ENCODE measurements at places on chromosomes 2 and 18.

DNA sequence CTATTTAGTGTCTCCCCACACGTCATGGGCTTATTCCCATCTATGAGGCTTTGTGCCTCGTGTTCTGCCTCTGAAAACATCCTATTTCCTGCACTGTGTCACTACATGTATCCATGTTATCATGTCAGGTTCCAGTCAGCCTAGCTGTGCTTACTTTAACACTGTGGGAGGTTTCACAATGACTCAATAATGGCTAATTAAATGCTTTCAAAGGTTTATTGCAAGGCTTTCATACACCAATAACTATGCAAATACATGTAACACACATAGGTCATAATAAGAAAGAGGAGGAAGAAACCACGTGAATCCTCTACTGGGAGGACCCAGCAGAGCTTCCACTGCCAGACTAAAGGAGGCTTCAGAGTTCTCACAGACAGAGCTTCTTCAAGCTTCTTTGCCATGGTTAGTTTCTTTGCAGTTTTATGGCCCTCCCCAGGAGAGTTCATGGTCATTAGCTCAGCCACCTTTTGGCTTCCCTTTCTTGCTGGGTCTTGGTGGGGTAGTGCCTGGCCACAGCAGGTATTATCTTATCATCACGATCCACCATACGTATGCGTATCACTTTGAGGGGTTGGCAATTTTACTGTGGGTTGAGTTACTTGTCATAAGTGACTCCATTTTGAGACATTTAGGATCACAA lies 5.1 kb upstream of the COLEC12 start:
- DNase-seq: no peak

GRCh38 chr2:157262248-157262647 lies 4.7 kb downstream of the GALNT5 start:
- DNase-seq: no peak

GRCh38 chr18:37460604-37461003 lies 105.0 kb downstream of the CELF4 start:
- no peak for DNase-seq

DNA sequence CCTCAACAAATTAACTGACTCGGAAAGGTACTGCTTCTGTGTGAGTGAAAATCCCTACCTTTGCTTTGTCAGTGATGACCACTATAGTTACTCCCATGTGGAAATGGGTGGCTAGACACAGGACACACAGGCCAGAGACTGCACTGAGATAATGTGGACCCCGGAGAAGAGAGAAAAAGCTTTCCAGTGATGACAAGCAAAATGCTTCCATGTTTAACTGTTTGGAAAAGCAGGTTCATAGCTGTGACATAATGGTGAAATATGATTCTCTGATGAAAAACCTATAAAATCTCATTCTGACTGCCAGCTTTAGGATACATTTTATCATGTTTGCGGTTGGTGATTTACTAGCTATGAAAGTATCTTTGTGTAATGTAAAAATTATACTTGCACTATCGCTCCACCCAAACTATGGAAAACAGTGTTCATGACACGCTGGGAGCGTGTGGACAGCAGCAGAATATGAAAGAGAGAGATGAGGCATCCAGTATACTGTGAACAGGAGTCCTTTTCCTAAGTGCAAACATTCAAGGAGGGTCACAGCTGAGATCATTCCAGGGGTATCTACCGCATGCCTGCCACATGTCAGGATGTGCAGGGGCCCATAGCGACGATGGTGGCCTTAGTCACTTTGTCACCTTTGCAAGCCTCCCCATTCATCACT lies 782.7 kb upstream of the SOX11 start:
- DNase-seq: no peak

All from Calu3 (cell line).